NCI-H1436 (cell line): ENCODE measurements at places on chromosomes 3 and 15.
A peak's percentile ranks its signal among the peaks of the same experiment; 100 is the strongest.

- no peak for DNase-seq
Measured at GRCh38 chr3:57029924-57030323, 30.5 kb upstream of the SPATA12 start.

DNA sequence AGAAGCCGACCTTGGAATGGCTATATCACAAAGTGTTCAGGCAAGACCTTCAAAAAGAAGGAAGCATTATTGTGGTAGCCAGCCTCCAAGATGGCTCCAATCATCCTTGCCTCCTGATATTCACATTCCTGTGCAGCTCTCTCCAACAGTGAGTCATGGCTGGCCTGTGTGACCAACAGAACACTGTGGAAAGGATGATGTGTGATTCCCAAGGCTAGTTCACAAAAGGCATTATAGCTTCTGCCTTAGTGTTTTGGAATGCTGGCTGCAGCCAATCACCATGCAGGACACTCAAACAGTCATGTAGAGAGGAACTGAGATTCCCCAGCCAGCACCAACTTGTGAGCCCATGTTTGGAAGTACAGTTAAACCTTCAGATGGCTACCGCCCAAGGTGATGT is 102.6 kb downstream of the EFL1 start:
- DNase-seq: no peak

- no peak for DNase-seq
Measured at GRCh38 chr15:48553559-48553958, 92.0 kb downstream of the FBN1 start.

DNA sequence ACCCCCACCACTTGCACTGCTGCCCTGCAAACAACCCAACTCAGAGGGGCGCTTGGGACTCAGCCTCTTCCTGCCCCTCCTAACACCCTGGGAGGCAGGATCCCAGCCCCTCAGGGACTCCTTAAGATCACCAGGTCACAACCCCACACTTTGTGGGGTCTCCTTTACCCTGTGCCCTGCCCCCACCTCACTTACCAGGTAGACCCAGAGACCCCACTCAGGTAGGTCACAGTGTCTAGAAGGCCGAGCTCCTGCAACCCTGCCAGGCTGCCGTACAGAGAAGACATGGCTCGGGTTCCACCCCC is 9.1 kb downstream of the PLA2G4F start:
- no peak for DNase-seq

DNA sequence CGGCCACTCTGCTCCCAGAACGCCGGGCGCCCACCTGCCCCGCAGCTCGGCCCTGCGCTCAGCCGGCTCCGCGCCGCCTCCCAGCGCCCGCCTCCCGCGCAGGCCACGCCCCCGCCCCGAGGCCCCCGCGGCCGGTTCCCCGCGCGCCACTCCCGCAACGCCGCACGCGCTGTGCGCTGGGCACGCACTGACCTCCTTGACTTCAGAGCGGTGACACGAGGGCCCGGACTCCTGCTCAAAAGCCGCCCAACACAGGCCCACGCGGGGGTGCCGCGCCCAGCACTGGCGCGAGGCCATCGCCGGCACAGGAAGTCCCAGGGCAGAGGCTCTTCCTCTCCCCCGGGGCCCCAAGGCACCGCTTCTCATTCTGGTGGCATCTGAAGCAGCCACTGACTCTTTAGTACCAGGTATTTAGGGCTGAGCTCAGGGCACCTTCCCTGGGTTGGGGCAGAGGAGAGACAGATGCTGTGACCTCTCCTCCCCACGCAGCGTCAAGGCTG is 12.4 kb downstream of the TNK2 start:
- DNase-seq: peak; percentile 38
